ENCODE measurements at places on chromosomes 2 and 18.

- DNase-seq, result no peak
Observed at GRCh38 chr2:128610496-128610895, 291.8 kb upstream of the HS6ST1 start.

- DNase-seq, result no peak
Observed at GRCh38 chr18:59898093-59898492, 1.7 kb upstream of the PMAIP1 start.

- no peak for DNase-seq
Observed at GRCh38 chr2:238281826-238282480, 6.5 kb downstream of the PER2 start.

DNA sequence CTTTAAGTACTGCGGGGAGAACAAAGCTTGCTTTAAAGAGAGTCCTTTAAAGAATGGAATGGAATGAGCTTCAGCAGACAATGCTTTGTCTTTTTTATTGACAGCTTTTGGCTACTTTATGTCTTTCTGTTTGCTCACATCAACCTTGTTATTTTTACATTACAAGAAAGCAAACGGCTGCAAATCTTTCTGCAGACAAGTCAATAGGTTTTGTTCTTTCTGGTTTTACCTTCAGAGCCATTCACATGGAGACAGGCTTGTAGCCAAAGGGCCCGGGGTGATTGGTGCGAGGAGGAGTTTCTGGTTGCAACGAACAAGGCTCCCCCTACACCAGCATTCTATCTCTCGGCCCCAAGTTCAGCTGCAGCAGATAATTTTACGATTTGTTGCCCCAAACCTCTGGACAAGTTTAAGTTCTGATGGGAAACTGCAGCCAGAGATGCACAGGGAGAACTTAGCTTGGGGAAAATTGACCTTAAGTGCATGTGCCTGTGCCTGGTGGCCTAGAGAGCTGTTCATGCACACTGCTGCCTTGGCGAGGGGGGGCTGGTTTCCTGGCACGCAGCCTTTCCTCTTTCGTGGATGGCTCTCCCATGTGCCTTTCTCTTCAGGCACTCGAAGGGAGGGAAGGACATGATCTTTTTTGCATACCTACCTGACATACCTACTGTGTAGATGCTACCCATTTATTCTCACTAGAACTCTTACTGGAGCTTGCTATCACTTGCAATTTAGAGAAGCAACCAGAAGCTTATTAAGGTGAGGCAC, 543.2 kb downstream of the DCDC2C start:
- no peak for DNase-seq

DNA sequence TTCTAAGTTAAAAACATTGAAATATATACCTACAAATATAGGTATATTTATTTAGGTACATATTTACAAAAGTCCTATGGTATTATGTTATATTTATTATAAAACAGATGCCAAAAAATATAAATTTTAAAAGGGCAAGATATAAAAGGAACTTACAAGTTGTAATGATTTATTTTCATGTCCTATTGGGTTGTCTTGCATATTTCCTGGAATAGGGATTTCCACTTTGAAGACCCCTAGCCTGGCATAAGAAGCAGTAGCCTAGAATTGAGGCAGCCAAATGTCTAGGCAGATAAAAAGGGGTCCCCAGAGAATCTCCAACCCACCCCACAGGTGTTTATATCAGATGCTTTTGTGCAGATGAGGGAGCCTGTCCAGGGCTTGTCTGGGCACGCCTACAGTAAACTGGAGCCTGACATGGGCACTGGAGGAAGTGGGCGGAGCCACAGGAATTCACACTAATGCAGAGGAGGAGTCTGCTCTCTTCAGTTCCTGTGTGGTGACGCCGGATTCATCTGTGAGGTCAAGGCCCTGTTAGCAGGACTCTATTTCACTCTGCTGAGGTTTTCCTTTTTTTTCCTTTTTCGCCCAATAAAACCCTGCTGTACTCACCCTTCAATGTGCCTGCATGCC, 1088.9 kb upstream of the PIK3C3 start:
- no peak for DNase-seq

DNA sequence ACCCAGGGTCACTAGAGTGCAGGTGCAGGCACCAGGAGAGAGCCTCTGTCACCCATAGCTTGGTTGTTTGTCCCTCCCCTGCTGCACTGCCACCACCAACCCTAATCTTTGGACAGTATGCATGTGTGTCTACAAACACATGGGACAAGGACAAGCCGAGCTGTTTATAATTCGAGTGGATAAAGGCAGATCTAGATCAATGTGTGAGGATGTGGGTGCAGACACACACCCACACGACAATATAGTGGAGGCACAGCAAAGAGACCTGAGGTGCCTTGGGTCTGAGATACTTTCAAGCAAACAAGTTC, 199.2 kb downstream of the TNS1 start:
- DNase-seq, result no peak

GRCh38 chr2:182133195-182133891, 147.7 kb downstream of the PPP1R1C start:
- no peak for DNase-seq

DNA sequence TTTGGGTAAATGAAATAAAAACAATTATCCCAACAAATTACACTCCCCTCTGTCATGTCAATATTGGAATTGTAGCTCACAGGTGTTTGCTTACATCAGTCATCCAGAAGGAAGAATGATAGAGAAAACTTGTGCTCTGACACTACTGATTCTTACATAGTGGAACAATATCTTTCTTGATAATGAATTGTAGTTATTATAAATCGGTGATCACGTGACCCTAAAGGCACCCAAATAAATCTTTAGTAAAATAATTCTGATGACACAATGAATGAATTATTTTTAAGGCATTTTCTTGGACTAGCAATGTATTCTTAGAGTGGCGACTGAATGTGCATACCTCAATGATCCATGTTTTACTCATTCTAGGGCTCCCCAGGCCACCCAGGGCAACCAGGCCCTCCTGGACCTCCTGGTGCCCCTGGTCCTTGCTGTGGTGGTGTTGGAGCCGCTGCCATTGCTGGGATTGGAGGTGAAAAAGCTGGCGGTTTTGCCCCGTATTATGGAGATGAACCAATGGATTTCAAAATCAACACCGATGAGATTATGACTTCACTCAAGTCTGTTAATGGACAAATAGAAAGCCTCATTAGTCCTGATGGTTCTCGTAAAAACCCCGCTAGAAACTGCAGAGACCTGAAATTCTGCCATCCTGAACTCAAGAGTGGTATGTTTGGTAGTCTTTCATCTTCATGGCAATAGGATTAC, 34.5 kb downstream of the COL3A1 start:
- DNase-seq, result no peak

GRCh38 chr18:65439188-65439587, 311.6 kb upstream of the CDH7 start:
- no peak for DNase-seq

DNA sequence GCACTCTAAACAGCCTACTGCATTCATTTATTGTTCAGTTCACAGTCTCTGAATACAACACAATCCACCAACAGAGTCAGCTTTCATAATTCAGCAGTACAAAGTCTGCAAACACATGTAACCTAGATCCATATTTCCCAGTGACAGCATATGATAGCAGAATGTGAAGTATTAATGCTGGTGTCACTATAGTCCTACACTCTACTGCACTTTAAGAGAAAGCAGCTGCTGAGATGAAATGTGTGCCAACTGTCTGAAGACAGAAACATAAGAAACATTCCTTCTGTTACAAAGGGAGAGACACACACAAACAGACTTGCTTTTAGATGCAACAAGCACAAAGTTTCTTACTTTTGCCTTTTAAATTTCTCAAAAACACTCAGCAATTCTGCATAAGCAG, 441.8 kb downstream of the ZEB2 start:
- DNase-seq, result no peak

Measured in SW 1271 (cell line).